ENCODE measurements at places on chromosomes 12 and 14. TPM values are rescaled to one million over a fixed set of nuclear protein-coding genes. Genes with fewer than 3 reads are reported as not detected.

The SLC5A8 gene
- not detected for total RNA-seq

The EXOC3L4 gene
- not detected for total RNA-seq

GRCh38 chr14:21003788-21004346, 4.8 kb downstream of the SLC39A2 start:
- no peak for DNase-seq

- DNase-seq: no peak
Measured at GRCh38 chr14:102279688-102280348, 25.1 kb downstream of the MOK start.

DNA sequence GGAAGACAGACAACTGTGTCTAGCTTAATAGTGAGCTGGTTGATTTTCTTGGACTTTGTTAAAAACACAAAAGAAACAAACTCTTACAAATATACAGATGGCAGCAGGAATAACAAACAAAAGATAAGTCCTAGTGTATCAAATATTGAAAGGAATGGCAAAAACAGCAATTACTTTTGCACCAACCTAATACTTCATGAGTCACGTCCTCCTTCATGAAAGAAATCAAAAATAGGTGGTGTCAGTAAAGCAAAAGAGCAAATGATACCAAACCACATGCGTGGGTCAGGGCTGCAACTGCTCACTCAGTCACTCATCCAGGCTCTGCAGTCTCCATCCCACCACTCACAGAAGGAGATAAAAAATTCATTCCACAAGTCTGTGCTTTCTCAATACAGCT, 11.8 kb downstream of the ATG14 start:
- no peak for DNase-seq

GRCh38 chr12:112243255-112244110, 118.1 kb downstream of the TRAFD1 start:
- no peak for DNase-seq

The NPAS3 gene
- not detected for total RNA-seq

DNA sequence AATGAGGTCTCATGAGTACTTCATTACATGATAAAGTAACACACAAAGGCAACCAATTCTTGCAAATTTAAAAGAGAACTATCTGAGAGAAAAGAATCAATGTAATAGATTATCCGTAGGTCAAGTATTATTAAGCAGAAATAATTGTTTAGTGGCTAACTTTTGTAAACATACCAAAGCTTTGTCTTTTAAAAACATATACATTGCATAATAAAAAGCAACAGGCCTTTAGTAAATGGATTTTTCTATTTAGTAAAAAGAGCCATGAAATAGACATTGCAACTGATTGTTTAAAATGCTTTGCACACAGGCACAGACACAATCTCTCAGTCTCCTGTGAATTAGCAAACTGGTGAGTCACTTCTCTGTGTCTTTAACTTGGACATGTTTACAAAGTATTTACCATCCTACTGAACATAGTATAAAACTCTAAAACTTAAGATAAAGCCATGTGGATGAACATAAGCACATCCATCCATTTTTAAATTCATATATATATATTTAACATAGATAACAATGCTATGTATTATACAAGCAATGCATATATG, 518.7 kb upstream of the MGAT4C start:
- DNase-seq: no peak

The CIT gene
- total RNA-seq: 42.4 TPM

DNA sequence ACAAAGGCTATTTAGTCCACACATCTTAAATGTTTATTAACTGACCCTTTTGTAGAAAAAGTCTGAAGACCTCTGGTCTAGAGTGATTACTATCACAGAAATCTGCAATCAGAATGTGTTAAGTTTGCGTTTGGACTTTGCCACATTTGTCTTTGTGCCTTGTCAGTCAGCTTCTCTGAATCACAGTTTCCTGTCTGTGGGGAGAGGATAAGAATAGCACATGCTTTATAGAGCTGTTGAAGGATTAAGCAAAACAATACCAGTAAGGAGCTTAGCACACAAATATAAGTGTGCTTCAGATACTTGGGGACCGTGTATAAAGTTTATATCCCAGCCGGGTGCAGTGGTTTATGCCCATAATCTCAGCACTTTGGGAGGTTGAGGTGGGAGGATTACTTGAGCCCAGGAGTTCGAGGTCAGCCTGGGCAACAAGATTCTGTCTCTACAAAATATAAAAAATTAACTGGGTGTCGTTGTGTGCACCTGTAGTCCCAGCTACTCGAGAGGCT, 63.0 kb upstream of the BTG1 start:
- peak; percentile 6 for DNase-seq

DNA sequence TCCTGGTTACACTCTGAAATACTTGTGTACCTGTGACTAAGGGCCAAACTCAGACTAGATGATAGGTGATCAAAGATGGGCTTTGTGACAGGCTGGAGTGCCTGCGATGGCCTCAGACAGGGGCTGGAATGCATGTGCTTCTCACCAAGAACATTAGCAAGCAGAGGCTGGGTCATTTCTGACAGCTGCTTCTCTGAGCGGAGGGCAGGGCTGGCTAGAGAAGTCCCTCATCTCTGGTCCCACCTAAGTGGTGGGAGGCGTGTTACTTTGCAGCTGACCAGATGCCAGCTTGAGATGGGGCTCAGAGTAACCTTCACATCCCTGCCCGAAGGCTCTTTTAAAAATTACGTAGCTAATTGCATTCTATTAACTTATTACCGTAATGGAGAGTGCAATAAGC, 106.8 kb upstream of the RTL1 start:
- no peak for DNase-seq

- DNase-seq: no peak
Measured at GRCh38 chr12:127582074-127582473, 684.9 kb upstream of the TMEM132C start.

DNA sequence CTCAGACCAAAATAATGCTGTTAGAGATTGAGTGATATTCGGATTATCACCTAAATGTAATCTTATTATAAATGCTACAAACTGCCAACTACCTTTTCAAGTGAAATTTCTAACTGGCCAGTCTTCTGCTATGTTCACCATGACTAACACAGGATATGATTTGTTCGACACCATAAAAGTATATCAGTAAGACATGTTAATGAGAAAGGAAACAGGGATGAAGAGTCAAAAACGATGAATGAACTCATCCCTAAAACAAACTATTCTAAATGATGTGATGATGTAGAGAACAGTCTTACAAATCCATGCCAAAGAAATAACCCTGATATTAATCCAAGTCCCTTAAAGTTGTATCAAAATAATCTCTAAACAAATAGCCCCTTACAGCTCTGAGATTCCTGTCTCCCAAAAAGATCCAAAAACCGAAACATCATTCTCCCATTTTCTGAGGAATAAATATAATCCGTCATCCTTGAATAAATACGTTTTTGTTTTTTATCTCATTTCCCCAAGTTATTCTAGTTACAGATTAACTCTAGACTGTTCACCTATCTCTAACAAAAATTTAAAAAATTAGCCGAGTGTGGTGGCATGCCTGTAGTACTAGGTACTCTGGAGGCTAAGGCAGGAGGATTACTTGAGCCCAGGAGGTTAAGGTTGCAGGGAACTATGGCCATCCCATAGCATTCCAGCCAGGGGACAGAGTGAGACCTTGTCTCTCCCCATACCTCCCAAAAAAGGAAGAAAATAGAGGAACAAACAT, 9.1 kb downstream of the SCAF11 start:
- no peak for DNase-seq
